ENCODE measurements at places on chromosomes 12 and 14.
A peak's percentile ranks its signal among the peaks of the same experiment; 100 is the strongest.

- DNase-seq = no peak
Measured at GRCh38 chr14:79670811-79671210, 540.5 kb downstream of the DIO2 start.

DNA sequence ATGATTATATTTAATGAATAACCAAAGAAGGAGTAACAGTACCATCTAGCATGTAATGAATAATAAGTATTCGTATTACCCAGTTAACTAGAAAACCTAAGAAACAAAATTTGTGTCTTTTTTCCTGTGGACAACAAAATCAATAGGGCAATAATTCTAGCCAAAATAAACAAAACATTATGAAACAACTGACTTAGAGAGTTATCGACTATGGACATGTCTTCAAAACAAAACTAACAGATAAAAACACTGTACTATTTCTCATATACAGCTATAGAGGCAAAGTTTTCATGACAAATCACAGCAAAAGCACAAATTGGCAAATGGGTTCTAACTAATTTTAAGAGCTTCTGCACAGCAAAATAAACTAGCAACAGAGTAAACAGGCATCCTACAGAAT, 224.1 kb downstream of the ALX1 start:
- no peak for DNase-seq

- no peak for DNase-seq
Measured at GRCh38 chr12:64706306-64706705, 52.9 kb downstream of the GNS start.

DNA sequence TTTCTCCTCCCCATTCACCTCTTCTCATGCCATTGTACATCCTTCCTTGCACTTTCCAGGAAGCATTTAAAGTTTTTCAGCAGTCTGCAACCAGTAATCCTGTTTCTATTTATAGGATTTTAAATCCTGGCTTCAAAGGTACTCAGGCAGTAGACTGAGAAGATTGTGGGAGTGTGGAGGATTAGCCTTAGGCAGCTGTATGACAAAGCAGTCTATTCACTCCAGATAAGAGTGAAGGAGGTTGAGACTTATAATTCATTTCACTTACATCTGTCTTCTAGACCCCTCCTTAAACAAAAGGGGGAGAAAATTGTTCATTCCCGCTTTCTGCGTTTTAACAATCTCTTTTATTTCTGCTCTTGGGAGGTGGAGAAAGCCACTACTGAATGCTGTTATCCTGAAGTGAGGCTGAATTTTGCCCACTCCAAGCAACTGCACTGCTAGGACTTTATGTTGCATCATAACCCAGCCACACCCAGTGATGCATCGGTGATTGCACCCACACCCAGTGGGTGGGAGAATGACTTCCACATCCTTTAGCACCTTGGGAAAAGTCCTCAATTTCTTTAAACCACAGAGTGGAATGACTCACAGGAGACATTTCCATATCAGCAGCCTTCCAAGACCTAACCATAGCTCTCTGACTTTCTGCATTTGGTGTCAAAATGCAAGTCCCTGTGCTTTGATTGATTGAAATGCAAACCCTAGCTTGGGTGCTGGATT, 382.5 kb upstream of the ATP2B1 start:
- peak; percentile 93 for DNase-seq

GRCh38 chr12:44960423-44960822, 84.3 kb upstream of the NELL2 start:
- no peak for DNase-seq

DNA sequence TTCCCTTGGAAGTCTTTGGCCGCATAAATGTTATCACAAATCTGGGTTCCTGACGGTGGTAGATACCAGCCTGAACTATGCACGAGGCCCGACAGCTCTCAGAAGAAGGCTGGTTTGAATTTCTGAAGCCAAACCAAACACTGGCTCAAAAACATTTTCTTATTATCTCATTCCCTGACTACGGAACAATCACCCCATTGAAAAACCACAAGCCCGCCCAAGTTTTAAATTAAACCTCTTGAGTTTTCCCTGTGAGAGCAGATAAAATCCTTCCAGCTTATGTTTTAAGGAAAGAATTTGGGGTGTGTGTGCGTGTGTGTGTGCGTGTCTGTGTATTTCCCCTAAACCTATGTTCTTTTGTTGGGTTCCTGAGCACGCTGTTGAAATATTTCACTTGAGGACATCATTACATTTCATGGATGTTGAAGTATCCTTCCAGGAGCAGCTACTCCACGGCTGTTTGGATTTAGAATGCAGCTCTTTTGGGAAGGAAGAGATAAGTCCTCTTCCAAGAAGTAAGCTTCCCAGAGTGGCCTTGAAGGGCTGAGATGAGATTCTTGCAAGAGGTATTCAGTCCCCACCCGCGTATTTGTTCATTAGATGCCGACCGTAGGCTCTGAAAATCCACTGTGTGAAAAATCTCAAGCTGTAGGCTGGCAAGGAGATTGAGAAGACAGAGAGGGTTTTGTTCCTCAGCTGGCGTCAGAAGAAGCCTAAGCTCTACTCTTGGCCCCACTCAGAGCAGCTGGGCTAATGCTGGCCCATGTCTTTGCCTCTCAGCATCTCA, 131.0 kb upstream of the NCOR2 start:
- no peak for DNase-seq

GRCh38 chr12:52634266-52635056, 16.1 kb upstream of the KRT73 start:
- DNase-seq = no peak

- DNase-seq = no peak
Measured at GRCh38 chr12:27672643-27673042, 23.6 kb upstream of the REP15 start.

- no peak for DNase-seq
Measured at GRCh38 chr12:10119066-10119465, 10.9 kb downstream of the CLEC7A start.

DNA sequence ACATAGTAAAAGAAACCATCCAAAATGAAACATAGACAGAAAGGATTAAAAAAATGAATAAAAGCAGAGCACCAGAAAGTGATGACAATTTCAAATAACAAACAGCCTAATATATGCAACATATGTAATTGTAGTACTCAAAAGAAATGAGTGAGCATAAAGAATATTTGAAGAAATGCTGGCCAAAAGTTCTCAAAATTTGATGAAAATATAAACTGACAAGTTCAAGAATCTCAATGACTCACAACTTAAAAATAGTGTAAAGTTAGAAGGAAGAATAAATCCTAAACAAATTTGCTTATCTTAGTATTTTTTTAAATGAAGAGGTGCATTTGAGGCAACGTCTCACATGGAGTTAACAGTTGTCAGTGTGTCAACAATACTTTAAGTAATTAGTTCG, 498.9 kb downstream of the SLC6A15 start:
- DNase-seq = no peak

DNA sequence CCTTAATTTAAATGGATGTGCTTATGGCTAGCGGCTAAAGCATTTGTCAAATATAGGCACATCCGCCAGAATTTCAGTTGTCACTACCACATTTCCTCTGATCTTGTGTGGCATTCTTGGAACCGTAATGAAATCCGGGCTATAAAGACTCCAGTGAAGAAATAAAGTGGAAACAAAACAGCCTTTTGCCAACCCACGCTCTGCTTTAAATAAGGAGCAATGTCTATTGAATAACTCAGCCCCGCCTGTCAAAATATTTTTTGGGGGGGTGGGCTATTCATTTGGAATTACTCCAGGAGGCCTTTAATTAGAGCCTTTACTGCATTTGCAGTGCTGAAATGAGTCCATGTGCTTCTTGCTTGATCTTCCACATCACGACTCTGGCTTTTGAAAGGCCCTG, 179.6 kb upstream of the RPH3A start:
- DNase-seq = no peak

GRCh38 chr14:23556700-23557440, 799 bp downstream of the THTPA start:
- no peak for DNase-seq

GRCh38 chr12:83199069-83199468, 512.4 kb downstream of the TMTC2 start:
- DNase-seq = no peak

GRCh38 chr14:101520621-101521472, 40.4 kb upstream of the DIO3 start:
- no peak for DNase-seq
